Brain microvascular endothelial cell (primary cell): ENCODE measurements at places on chromosomes 4 and X.

DNA sequence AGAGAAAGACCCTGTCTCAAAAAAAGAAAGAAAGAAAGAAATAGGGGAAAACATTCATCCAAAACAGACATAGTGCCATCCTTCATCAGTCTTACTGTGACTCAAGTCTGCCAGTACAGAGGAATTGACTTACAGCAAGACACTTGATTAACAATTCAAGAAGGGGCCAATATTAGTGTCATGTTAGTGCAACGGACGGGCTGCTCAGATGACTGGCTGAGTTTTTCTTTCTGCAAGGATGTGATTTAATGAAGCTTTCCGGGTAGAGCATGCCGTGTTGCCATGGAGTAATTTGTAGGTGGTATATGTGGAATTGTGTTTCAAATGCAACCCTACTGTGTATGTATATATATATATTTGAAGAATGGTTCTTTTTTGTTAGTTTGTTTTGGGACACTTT, 12.6 kb upstream of the MFAP3L start:
- DNase-seq, result no peak

- DNase-seq, result no peak
Measured at GRCh38 chr4:84070289-84070688, 428.8 kb downstream of the NKX6-1 start.

GRCh38 chrX:74371425-74372222, 49.7 kb upstream of the SLC16A2 start:
- no peak for DNase-seq

- DNase-seq, result no peak
Measured at GRCh38 chr4:156556336-156556735, 415.3 kb downstream of the PDGFC start.

DNA sequence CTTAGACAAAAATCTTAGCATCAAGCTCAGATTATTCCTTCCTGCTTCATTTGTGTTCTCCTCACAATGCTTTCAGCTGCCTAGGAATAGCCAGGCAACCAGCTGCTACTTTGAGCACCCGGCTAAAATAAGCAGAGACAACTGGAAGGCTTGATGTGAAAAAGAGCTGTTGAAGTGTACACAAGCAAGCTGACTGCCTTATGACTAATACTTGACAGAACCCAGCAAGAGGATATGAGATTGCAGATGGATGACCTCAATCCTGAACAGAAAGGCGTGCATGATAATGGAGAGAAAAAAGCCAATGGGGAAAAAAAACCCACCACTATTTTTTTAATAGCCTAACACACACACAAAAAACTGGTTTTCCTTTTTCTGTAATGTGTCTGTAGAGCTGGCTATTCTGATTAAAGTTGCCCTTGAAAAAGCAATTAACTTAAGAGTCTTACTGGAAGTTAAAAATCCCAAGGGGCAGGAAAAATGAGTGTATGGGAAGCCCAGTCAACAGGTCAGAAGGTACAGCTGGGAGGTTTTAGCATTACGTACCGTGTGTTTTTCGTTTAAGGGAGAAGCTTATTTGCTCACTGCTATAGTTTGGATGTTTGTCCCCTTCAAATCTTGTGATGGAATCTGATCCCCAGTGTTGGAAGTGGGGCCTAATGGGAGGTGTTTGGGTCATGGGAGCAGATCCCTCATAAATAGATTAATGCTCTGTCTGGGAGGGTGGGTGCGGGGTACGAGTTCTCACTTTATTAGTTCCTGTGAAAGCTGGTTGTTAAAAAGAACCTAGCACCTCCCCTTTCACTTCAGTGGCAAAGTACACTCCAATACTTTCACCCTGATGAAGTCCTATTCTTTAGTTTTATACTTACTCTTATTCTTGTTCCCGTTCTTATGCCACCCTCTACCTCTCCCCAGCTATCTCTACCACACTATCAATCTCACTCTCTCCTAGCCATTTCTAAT, 37.1 kb upstream of the HERC6 start:
- DNase-seq, result peak; percentile 95

- DNase-seq, result no peak
Measured at GRCh38 chr4:29948858-29949257, 771.3 kb upstream of the PCDH7 start.
